ENCODE measurements at places on chromosomes 1 and 21. TPM values are rescaled to one million over a fixed set of nuclear protein-coding genes. Genes with fewer than 3 reads are reported as not detected.

GRCh38 chr1:189606795-189607476 is 870.7 kb downstream of the BRINP3 start:
- no peak for DNase-seq

DNA sequence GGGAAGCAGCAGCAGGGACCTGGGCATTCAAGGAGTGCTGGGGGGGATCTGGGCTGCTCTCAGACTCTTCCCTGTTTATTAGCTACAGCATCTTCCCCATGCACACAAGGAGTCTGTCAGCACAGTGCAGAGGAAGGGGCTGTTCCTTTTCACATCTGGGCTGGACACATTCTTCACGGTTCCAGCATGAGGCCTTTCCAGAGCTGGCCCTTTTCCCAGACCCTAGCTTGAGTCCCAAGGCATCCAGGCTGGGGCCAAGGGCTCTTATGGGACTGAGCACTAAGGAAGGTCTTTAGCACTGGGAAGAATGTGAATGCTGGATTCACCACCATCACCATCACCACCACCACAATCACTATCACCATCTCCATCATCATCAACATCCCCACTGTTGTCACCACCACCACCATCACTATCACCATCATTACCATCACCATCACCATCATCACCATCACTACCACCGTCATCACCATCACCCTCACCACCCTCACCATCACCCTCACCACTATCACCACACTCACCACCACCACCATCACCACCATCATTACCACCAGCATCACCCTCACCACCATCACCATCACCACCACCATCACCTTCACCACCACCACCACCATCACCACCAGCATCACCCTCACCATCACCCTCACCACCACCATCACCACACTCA is 28.4 kb downstream of the PARK7 start:
- no peak for DNase-seq

OR2G6 gene
- not detected for total RNA-seq

- no peak for DNase-seq
Measured at GRCh38 chr1:33735624-33736023, 128.3 kb upstream of the HMGB4 start.

GRCh38 chr21:36210779-36211659 is 54.4 kb downstream of the DOP1B start:
- DNase-seq = no peak

DNA sequence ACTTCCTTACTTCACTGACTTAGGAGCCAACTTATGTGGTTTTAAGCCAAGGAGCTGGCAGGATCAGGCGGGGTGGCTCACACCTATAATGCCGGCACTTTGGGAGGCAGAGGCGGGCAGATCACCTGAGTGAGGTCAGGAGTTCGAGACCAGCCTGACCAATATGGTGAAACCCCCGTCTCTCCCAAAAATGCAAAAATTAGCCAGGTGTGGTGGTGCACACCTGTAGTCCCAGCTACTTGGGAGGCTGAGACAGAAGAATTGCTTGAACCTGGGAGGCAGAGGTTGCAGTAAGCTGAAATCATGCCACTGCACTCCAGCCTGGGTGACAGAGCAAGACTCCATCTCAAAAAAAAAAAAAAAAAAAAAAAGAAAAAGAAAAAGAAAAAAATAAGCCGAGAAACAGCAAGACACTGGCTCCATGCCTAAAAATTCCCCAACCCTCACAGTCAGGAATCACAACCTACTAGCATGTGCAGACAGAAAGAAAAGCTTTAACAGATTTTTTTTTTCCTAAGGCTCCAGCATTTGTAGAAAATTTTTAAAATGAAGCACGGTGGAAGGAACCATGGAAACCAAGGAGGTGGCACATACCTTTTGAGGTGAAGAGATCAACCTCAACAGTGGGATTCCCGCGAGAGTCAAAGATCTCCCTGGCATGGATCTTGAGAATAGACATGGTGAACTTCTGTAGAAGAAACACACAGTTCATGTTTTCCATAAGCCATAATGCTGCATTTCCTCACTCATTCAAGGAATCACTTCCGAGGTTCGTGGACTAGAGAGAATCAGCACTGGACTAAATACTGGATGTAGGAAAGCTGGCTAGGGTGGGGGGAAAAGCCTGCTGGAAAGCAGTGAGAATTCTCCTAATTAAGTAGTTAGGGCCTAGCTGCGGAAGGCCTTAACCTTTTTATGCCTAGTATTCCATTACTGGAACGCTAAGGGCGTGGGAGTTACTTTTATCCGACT is 4.0 kb downstream of the ENO1 start:
- no peak for DNase-seq

DNA sequence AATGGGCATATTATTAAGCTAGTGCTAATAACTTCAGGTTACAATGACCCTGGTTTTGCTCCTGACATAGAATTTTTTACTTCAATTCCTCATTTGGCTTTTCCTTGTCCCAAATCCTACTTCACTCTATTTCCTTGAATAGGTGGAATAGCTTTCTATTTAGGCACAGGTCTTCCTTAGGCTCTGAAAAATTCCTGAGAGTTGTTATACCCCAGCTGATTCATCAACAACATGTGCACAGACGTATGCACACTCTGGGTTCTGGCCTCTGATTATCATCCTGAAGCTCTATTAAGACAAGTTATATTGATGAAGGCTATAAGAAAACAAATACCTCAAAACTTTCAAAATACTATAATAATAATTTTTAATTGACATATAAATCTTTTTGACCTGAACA is 172.4 kb downstream of the NTMT2 start:
- DNase-seq = no peak

KRTAP11-1 gene
- not detected for total RNA-seq

SIM2 gene
- not detected for total RNA-seq

SLC25A33 gene
- 8.8 TPM for total RNA-seq

DNA sequence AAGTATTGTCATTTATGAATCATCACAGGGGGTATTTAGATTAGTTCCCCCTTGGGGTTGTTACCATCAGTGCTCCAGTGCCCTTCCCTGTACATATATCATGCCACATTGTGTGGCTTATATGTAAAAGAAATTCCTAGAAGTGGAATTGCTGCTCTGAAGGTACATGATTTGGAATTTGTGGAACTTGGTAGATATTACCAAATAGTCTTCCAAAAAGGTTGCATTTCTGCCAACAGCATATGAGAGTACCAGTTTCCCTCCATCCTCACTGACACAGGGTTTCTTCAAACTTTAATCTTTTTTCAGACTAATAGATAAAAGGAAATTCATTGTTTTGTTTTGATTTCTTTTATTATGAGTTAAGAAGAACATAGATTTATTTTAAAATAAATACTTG is 41.3 kb downstream of the AKNAD1 start:
- no peak for DNase-seq

DNA sequence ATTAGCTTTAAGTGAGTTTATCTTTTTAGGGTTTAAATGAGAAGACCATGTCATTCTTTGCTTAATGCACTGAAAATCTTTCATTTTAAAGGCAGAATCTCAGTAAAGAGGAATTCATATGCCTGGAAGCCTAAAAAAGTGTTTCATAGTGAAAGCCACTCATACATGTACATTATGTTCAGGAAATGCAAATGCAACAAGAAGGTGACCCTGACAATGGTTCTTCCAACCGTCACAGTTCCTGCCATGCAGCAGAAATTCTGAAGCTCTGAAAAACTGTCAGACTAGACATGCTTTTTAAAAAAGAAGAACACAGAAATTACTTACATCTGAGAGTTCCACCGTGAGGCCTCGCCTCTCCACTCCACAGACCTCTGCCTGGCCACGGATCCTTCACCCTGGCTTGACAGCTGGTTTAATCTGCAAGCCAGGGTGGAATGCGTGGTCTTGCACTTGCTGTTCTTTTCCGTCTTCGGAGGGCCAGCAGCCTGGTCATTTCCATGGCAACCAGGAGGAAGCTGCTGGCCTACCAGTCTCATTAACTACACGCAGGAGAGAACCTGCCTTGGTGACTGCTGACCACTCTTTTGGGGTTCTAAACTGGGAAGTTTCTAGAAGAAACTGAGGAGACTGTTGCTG is 41.8 kb upstream of the PAXBP1 start:
- DNase-seq = peak; percentile 46

GRCh38 chr1:220378571-220379302 is 106.5 kb upstream of the RAB3GAP2 start:
- no peak for DNase-seq

GRCh38 chr1:54409156-54410142 is 3.3 kb upstream of the SSBP3 start:
- DNase-seq = no peak

RGS13 gene
- total RNA-seq = not detected

GRCh38 chr1:59523745-59524450 is 227.0 kb downstream of the FGGY start:
- no peak for DNase-seq

TOMM40L gene
- total RNA-seq = 12.8 TPM

DNA sequence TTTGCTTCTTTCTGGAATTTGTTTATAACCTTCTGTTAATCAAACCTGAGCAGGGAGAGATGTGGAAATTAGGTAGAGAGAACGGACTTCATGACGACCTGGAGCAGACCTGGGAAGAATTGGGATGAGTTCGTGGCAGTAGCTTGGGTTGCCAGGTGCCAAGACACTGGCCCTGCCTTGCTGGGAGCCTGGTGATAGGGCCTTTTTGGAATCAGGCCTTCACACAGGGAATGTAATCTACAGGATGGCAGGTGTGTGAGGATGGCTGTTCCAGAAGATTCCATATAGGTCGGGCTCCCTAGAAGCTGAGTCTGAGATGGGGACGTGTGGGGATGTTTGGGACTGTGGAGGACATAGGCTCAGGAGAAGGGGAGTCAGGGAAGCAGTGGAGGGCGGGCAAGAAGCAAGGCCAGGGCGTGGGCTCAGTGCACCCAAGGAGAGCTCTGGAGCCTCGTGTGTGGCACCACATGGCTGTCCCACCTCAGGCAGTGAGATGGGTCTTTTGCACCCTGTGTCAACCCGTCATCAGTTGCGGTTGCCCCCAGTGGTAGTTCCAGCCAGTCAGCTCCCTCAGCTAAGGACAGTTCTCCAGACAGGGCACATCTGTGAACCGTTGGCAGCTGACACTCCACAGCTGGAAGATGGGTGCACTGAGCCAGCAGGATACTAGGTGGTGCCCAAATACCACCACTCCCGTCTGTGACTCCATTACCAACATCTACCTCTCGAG is 395.9 kb downstream of the MATN1 start:
- no peak for DNase-seq

CELA2A gene
- not detected for total RNA-seq
